Mesothelial cell of epicardium (in vitro differentiated cells): ENCODE measurements at places on chromosomes 5 and 9. TPM values are rescaled to one million over a fixed set of nuclear protein-coding genes. Genes with fewer than 3 reads are reported as not detected.

DNA sequence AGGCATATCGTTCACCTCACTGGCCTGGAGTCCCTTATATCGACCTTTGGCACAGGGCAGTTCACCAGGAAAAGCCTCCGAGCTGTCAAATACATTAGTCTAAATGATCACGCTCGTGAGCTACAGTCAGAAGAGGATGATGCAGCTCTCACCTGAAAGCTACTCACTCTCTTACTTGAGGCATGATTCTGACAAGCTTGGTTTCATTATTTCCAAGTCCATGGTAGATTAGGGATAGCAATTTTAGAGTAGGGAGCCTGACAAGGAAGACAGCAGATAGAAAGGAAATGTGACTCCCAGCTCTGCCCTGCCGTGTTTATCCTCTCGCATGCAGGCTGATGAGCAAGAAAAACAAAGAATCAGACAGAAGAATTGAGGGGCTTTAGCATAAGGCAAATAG is 98.0 kb upstream of the MAP1B start:
- no peak overlapping the region for H3K4me3 ChIP-seq

SLC46A2 gene
- total RNA-seq: not detected in 3 replicates

GRCh38 chr5:34021334-34021733 is 13.5 kb upstream of the AMACR start:
- no peak overlapping the region for H3K27ac ChIP-seq
- H3K36me3 ChIP-seq: peaks cover 34% of the 10 kb centered on the region
- H3K4me1 ChIP-seq: no peaks in the 10 kb centered on the region
- no peaks in the 10 kb centered on the region for H3K27me3 ChIP-seq
- H3K4me3 ChIP-seq: no peak overlapping the region

DNA sequence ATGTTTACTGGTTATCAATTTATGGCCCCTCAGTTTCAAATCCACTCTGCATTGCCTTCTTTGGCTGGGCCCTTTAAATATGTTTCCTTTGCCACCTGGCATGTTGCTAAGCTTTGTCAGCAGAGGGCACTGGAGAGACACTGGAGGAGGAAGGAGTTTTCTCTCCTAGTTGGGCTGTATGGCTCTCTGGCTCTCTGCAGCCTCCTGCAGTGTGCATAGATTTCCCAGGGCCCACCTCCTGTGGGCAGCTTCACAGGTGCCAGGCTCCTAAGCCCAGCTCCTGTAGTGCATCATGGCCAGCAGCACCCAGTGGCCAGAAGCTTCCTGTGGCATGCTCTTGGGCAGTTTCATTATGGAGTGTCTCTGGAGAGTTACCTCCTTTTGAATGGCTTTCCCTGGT is 23.3 kb downstream of the CAVIN4 start:
- peaks cover 7% of the 10 kb centered on the region for H3K27me3 ChIP-seq
- H3K36me3 ChIP-seq: no peaks in the 10 kb centered on the region
- peaks cover 18% of the 10 kb centered on the region for H3K4me1 ChIP-seq
- no peak for DNase-seq
- H3K4me3 ChIP-seq: no peak overlapping the region

KIAA0825 gene
- 5.3 to 5.6 TPM (median 5.4 TPM) in 3 replicates for total RNA-seq

DNA sequence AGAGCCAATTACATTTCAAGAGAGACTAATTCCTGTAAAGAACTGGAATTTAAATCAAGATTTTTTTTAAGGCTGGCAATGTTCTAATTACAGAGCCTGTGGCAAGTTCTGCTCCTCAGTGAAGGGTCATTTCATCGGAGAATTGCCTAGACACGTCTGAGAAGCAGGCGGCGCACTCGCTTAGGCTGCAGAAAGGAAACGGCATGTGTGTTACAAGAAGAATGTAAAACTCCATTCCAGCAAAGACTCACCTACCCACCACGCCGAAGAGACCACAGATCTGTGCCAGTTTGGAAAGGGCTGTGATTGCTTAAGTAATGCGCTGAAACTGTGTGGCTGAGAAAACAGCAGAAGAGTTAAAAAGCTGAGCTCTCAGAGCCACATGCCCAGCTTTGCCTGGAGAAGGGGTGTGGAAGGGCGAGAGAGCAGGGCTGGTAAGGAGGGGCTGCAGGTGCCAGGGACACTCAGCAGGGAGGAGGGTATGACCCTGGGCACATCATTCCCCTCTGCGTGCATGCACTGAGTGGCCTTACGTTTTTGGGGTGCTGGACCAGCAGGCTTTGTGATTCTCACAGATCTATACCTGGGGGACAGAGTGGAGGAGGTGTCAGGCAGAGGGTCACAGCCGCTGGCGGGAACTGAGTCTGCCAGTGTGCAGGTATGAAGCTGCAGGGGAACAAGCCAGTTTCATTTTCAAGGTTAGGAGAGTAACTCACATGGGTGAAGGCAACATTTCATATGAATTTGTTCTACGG is 17.8 kb upstream of the SLC25A51 start:
- H3K4me3 ChIP-seq: peak overlapping the region; percentile 1
- peak overlapping the region; percentile 85 for H3K27ac ChIP-seq
- H3K36me3 ChIP-seq: peaks cover 2% of the 10 kb centered on the region
- DNase-seq: no peak
- no peaks in the 10 kb centered on the region for H3K27me3 ChIP-seq

DNA sequence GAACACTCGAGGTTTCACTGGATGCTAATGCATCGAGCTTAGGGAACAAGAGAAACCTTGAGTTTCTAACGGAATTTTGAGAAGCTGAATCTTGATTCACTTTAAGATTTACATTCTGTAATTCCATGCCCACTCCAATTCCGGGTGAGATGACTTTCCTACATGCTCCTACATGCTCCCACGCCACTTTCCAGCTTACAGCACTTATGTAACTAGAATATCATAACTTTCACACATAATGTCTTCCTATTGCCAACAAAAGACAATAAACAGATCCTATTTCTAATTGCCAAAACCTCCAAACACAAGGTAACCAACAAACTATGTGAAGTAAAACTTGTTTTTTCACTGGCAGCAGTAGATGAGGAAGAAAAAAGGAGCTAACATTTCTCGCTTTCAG is 72.9 kb downstream of the ECPAS start:
- peaks cover 62% of the 10 kb centered on the region for H3K36me3 ChIP-seq
- no peak overlapping the region for H3K27ac ChIP-seq
- DNase-seq: no peak
- no peak overlapping the region for H3K4me3 ChIP-seq
- H3K27me3 ChIP-seq: no peaks in the 10 kb centered on the region

- H3K27me3 ChIP-seq: no peaks in the 10 kb centered on the region
- no peaks in the 10 kb centered on the region for H3K4me1 ChIP-seq
- peaks cover 10% of the 10 kb centered on the region for H3K36me3 ChIP-seq
- no peak for DNase-seq
- no peak overlapping the region for H3K27ac ChIP-seq
- H3K4me3 ChIP-seq: no peak overlapping the region
Measured at GRCh38 chr5:179129607-179130071, 69.5 kb downstream of the ZNF354C start.

DNA sequence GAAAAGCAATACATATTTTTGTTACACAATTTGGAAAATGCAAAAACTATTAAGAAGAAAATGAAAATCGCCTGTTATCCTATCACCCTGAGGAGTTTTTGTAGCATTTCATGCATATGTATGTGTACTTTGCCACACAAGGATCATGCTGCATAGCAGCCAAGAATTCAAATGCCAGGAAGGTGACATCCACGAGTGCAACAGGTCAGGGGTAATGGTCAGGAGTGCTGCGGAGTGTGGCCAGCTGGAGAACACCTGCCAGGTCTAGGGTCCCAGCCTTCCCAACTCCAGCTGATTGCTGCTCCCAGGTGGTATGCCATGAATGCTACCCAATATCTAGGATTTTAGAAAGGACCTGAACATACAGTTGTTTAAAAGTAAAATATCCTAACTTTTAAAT is 617.1 kb downstream of the PRELID2 start:
- H3K4me1 ChIP-seq: no peaks in the 10 kb centered on the region
- no peak overlapping the region for H3K4me3 ChIP-seq
- H3K36me3 ChIP-seq: peaks cover 11% of the 10 kb centered on the region
- no peaks in the 10 kb centered on the region for H3K27me3 ChIP-seq
- H3K27ac ChIP-seq: no peak overlapping the region

CAMK2A gene
- total RNA-seq: 3.9 to 4.1 TPM (median 4.0 TPM) in 3 replicates

INSL6 gene
- not detected in 3 replicates for total RNA-seq

POU5F2 gene
- 1.7 to 1.9 TPM (median 1.7 TPM) in 3 replicates for total RNA-seq

BAAT gene
- 0.07 TPM in 2 of 3 replicates, not detected in the other for total RNA-seq

GRCh38 chr9:109401169-109401989 is 80.5 kb upstream of the EPB41L4B start:
- no peak overlapping the region for H3K4me3 ChIP-seq
- no peak overlapping the region for H3K27ac ChIP-seq
- no peaks in the 10 kb centered on the region for H3K27me3 ChIP-seq
- H3K4me1 ChIP-seq: no peaks in the 10 kb centered on the region

DNA sequence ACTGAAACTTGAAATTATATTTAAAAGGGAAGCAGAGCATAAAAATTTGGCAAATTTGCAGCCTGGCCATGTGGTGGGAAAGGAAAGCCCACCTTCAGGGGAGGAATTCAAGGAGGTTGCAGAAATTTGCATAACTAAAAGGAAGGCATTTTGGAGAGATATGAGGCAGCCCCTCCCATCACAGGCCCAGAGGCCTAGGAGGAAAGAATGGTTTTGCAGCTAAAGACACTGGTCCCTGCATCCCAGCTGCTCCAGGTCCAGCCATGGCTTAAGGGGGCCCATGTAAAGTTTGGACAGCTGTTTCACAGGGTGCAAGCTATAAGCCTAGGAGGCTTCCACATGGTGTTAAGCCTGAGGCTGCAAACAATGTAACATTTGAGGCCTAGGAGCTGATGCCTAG is 212.5 kb downstream of the NNT start:
- H3K27me3 ChIP-seq: no peaks in the 10 kb centered on the region
- H3K36me3 ChIP-seq: no peaks in the 10 kb centered on the region
- H3K4me1 ChIP-seq: no peaks in the 10 kb centered on the region
- no peak overlapping the region for H3K4me3 ChIP-seq

- no peaks in the 10 kb centered on the region for H3K27me3 ChIP-seq
Measured at GRCh38 chr9:126420643-126421564, 94.3 kb downstream of the MVB12B start.

- peaks cover 2% of the 10 kb centered on the region for H3K36me3 ChIP-seq
- no peak overlapping the region for H3K27ac ChIP-seq
- H3K4me1 ChIP-seq: peaks cover 18% of the 10 kb centered on the region
- DNase-seq: no peak
Measured at GRCh38 chr5:10588779-10589447, 25.0 kb downstream of the ANKRD33B start.

SLC6A3 gene
- total RNA-seq: 0.04 to 0.07 TPM in 2 of 3 replicates, not detected in the other

DNA sequence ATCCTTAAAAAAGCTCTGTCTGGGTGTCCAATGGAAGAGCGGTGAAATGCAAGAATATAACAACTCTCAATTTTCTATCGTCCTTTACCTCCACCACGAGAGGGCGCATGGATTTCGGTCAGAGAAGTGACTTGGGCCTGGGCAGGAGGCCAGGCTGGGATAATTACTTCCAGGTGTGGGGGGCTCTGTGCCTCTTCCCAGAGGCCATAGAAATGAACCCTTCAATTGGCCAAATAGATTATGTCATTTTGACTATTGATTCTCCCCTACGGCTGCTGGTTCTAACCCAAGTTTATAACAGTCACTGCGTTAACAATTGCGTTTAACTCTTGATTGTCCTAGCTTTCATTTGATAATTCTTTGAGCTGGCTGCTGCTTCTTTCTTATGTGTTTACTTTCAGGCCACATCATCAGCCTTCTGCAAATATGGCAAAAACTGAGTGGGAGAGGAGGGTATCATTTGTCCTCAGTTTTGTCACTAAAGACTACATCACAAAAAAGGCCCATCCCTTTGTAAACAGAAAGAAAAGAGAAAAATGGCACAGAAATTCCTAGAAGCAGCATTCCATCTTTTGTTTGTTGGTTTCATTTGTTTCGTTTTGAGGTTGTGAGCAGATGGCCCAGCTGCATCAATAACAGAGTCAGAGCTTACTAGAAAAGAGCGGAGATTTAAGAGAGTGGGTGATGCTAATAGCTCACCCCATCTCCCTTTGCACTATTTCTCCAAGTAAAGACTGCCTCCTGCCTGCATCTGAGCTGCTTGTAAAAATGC is 45.4 kb upstream of the ZFR start:
- no peaks in the 10 kb centered on the region for H3K27me3 ChIP-seq
- H3K27ac ChIP-seq: peak overlapping the region; percentile 77
- no peak overlapping the region for H3K4me3 ChIP-seq
- peaks cover 12% of the 10 kb centered on the region for H3K4me1 ChIP-seq

ANGPTL2 gene
- total RNA-seq: 15.5 to 16.6 TPM (median 16.6 TPM) in 3 replicates

BTNL8 gene
- total RNA-seq: not detected in 3 replicates

DNA sequence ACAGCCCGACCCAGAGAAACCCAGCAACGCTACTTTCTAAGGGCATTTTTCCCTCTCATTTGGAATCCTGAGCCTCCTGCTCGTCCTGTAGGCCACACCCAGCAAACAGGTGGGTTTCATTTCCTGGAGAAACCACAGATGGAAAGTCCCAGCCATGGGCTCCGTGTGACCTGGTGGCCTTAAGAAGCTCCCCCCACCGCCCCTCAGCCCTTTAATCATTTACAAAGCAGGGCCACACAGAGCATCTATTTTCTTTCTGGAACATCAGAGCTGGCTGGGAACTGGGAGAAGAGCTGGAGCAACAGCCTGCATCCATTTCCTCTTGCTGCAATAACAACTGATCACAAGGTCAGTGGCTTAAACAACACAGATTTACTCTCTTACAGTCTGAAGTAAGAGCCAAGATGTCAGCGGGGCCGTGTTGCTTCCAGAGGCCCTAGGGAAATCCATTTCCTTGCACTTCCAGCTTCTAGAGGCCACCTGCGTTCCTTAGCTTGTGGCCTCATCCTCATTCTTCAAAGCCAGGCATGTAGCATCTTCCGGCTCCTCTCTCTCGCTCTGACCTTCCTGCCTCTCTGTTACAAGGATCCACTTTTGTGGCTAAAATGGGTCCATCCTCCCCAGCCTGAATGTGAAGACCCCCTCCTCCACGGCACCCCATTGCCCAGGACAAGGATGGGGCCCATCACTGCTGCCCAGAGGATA is 40.5 kb downstream of the C9orf50 start:
- no peak overlapping the region for H3K27ac ChIP-seq
- no peaks in the 10 kb centered on the region for H3K36me3 ChIP-seq
- no peaks in the 10 kb centered on the region for H3K27me3 ChIP-seq
- peaks cover 19% of the 10 kb centered on the region for H3K4me1 ChIP-seq
- DNase-seq: no peak

GRCh38 chr9:129402931-129403778 is 217.7 kb downstream of the C9orf50 start:
- peak overlapping the region; percentile 4 for H3K4me3 ChIP-seq
- no peaks in the 10 kb centered on the region for H3K36me3 ChIP-seq
- peak overlapping the region; percentile 84 for H3K27ac ChIP-seq
- no peak for DNase-seq

PCDHGA4 gene
- total RNA-seq: 0.86 to 1.2 TPM (median 1.1 TPM) in 3 replicates

SHISAL2B gene
- not detected in 3 replicates for total RNA-seq

FBP1 gene
- 5.3 to 6.5 TPM (median 5.9 TPM) in 3 replicates for total RNA-seq
